ENCODE measurements at places on chromosomes 3 and 15.
A peak's percentile ranks its signal among the peaks of the same experiment; 100 is the strongest.

GRCh38 chr3:2303566-2303965 is 204.9 kb downstream of the CNTN4 start:
- no peak for DNase-seq

GRCh38 chr3:40382617-40382979 is 4.4 kb upstream of the ENTPD3 start:
- no peak for DNase-seq

GRCh38 chr3:70040386-70040785 is 40.9 kb downstream of the SAMMSON start:
- DNase-seq = no peak

DNA sequence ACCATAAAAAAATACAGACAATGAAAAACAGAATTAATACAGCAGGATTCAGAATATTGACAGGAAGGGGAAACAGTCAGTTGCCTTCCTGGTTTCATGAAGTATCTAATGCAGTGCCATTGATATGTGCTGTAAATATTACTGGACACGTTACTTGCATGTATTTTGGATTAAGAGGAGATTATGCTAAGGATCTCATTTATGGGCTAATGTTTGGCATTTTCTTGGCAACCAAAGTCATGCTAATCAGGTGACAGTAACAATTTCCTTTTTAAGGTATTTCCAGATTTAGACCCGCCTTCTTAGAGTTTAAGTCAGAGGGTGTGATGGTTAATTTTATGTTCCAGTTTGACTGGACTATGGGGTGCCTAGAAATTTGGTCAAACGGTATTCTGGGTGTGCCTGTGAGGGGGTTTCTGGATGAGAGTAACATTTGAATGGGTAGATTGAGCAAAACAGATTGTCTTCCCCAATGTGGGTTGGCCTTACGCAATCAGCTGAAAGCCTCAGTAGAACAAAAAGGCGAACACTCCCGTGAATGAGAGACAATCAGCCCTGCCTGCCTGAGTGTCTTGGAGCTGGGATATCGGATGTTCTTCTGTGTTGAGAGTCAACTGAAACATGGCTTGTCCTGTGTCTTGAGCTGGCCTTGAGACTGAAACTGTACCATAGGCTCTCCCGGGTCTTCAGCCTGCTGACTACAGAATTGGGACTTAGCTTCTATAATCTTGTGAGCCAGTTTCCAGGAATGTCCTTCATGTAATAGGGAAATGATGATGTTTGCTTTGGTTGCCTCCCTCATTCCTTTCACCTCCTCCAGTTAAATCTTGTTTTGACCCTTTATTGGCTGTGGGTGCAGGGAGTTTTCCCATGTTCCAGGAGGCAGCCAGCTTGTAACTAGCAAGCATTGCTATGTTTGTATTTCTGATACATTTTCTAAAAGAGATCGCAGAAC is 10.5 kb downstream of the SQOR start:
- no peak for DNase-seq

DNA sequence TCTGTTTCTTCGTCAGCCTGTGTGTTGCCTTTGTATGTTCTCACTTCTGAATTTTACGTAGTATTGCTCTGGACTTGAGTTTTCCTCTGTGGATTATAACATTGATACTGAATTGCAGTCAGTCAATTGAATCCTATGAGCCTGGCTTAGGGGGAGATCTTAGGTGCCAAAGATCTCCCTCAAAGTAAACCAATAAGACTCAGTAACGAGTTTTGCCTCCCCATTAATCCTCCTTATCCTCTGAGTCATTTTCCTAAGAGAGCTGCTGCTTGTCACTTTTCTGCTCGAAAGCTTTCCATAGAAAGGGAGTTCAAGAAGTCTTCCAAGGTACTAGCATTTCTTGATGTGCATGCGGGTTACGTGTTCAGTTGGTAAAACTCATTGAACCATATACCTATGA is 126.4 kb downstream of the CHDH start:
- no peak for DNase-seq

DNA sequence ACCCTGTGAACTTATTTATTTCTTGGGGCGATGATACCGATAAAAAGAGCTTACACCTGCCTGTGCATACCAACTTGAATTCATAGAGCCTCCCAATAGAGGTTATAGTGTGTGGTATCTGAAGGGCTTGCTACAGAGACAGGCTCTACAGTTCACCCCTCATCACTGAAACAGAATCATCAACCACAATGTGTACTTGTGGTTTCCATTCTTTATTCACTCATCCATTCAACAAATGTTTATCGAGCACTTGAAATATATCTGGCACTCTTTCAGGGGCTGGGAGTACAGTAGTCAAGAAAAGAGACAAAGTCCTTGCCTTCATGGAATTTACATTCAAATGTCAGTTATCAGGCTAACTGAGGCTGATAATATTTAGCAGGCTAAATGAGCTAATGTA is 134.4 kb upstream of the SKOR1 start:
- DNase-seq = no peak

- no peak for DNase-seq
Measured at GRCh38 chr15:40343512-40343911, 2.8 kb upstream of the CCDC9B start.

DNA sequence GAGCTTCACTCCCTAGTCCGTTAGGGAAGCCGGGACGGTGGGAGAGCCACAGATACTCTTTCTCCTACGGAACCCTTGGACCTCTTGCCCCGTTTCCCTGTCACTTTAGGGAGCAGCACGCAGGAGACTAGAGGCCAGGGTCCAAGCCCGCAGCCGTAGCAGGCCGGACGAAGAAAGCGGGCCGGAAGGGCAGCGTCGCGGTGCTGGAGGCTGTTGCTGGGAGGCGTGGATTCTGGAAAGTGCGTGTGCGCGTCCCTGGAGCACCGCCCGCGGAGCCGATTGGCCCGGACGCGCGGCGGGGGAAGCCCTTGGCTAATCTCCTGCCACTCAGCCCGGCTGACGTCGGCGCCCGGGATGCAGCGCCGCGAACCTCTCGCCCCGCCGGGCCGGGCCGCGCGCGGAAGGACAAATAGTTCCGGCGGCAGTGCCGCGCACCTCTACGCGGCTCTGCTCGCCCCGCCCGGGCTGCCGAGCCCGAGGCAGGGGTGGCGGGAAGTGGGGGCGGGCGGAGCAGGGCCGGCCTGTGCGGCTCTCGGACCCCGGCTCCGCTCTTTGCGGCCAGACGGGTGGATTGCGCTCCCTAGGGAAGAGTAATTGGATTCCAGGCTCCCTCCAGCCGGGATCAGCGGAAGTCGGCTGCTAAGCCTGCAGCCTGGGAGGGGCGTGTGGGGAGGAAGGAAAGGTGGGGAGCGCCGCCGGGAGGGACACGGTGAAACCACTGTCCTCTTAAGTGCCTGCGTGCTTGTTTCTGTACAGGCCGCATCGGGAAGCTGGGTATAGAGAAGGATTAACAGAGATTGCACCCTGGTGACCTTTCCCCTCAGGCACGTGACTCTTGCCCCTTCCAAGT is 31.3 kb upstream of the TCF12 start:
- DNase-seq = peak; percentile 69

GRCh38 chr3:196886144-196886543 is 18.4 kb downstream of the SENP5 start:
- DNase-seq = no peak

GRCh38 chr3:69406163-69406562 is 20.3 kb upstream of the FRMD4B start:
- no peak for DNase-seq

DNA sequence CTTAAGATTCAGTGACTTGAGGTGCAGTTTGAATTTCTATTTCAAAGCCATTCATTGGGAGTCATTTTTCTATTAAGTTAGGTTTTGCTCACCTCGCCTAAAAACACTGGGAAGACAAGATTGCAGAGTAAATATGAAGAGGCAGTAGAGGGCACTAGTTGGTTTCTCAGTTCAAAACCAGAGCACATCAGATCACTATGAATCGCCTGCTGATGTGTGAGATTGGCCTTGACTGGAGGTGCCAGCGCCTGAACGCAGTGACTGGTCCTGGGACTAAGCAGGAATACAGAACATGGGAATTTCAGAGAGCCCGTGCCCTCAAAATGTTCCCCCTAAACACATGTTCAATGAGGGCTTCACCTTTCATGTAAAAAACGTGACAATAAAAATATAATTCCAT is 229.0 kb downstream of the ITPR1 start:
- no peak for DNase-seq

DNA sequence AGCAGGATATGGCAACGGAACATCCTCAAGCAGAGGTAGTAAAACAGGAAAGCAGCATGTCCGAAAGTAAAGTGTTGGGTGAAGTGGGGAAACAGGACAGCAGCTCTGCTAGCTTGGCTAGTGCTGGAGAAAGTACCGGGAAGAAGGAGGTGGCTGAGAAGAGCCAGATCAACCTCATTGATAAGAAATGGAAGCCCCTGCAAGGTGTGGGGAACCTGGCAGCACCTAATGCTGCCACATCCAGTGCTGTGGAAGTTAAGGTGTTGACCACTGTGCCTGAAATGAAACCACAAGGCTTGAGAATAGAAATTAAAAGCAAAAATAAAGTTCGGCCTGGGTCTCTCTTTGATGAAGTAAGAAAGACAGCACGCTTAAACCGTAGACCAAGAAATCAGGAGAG is 14.3 kb upstream of the ZBTB47 start:
- no peak for DNase-seq

- no peak for DNase-seq
Measured at GRCh38 chr3:73727117-73727821, 102.5 kb upstream of the PDZRN3 start.

GRCh38 chr3:53618936-53619335 is 124.5 kb downstream of the CACNA1D start:
- DNase-seq = no peak

DNA sequence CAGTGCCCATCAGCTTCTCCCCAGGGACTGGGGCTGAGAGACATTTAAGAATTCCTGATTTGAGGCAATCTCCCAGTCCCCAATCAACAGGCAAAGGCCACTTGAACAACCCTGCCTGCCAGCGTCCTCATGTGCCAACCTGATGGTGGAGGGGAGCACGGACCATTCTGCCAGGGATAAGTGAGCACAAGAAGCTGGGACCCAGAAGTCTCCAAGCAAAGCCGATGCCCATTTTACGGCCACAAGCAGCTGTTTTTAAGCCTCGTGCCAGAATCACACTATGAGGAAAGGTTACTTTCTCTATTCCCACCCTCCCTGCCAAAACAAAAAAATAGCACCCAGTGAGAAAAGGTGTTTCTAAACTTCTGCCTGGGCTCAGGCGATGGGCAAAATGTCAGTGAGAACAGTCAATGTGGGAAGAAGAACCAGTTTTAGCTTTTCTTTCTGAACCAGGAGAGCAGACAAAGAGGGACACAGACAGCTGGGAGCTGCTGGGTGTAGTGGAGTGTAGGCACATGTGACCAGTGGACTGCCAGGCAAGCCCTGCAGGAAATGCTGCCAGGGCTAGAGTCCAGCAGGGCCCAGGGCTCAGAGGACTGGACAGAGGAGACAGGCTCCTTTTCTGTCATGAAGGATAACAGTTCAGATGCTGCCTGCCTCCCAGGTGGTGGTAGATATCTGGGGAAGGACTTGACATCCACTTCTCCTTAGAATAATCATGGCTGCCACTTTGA is 57.7 kb downstream of the ATP2B2 start:
- DNase-seq = no peak

All from stimulated activated CD4-positive, alpha-beta T cell treated with anti-CD3 and anti-CD28 coated beads, Interleukin-2, amount 100 ng/mL, for 4 hours (primary cell).